RCC 7860 (cell line): ENCODE measurements at places on chromosomes 4 and X.

GRCh38 chrX:41389311-41389888 lies 55.4 kb downstream of the DDX3X start:
- DNase-seq: no peak

- no peak for DNase-seq
Observed at GRCh38 chrX:42900947-42901346, 123.0 kb upstream of the PPP1R2C start.

DNA sequence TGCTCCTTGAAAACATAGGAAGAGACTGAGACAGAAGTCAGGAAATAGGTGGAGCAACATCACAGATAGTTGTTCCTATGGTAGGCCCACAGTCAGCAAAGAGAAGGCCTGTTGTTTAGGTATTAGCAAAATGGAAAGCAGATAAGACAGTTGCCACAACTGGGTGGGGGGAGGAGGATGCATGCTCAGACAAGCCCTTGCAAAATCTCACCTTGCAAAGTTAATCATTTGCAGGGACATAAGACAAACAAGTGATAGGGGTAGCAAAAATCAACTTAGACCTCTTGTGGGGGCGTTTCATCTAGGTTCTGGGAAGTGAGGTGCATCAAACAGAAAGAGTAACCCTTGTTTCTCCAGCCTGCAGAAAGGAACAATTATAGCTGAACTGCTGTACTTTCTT lies 30.7 kb downstream of the SERPINA7 start:
- no peak for DNase-seq

DNA sequence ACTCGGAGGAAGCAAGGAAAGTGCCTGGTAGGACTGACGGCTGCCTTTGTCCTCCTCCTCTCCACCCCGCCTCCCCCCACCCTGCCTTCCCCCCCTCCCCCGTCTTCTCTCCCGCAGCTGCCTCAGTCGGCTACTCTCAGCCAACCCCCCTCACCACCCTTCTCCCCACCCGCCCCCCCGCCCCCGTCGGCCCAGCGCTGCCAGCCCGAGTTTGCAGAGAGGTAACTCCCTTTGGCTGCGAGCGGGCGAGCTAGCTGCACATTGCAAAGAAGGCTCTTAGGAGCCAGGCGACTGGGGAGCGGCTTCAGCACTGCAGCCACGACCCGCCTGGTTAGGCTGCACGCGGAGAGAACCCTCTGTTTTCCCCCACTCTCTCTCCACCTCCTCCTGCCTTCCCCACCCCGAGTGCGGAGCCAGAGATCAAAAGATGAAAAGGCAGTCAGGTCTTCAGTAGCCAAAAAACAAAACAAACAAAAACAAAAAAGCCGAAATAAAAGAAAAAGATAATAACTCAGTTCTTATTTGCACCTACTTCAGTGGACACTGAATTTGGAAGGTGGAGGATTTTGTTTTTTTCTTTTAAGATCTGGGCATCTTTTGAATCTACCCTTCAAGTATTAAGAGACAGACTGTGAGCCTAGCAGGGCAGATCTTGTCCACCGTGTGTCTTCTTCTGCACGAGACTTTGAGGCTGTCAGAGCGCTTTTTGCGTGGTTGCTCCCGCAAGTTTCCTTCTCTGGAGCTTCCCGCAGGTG lies 637 bp downstream of the AR start:
- no peak for DNase-seq

- no peak for DNase-seq
Observed at GRCh38 chr4:115334736-115335411, 221.5 kb upstream of the NDST4 start.

GRCh38 chr4:148954011-148954749 lies 512.0 kb upstream of the NR3C2 start:
- no peak for DNase-seq

GRCh38 chrX:135345107-135345589 lies 35.9 kb downstream of the ETDC start:
- DNase-seq: peak; percentile 5

DNA sequence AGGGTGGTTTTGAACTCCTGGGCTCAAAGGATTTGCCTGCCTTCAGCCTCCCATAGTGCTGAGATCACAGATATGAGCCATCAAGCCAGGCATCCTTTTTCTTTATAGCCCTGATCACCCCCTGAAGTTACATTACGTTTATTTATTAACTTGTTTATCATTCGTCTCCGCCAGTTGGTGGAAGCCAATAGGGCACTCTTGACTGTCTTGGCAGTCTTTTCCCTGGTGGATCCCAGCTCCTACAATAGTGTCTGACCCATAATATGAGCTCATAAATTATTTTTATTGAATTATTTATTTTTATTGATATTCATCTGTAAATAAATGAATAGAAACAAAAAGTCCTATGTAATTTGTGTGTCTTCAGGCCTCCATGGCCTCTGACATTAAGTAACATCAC lies 484.3 kb upstream of the FAT1 start:
- no peak for DNase-seq

GRCh38 chrX:72020788-72021187 lies 110.1 kb downstream of the NHSL2 start:
- no peak for DNase-seq

DNA sequence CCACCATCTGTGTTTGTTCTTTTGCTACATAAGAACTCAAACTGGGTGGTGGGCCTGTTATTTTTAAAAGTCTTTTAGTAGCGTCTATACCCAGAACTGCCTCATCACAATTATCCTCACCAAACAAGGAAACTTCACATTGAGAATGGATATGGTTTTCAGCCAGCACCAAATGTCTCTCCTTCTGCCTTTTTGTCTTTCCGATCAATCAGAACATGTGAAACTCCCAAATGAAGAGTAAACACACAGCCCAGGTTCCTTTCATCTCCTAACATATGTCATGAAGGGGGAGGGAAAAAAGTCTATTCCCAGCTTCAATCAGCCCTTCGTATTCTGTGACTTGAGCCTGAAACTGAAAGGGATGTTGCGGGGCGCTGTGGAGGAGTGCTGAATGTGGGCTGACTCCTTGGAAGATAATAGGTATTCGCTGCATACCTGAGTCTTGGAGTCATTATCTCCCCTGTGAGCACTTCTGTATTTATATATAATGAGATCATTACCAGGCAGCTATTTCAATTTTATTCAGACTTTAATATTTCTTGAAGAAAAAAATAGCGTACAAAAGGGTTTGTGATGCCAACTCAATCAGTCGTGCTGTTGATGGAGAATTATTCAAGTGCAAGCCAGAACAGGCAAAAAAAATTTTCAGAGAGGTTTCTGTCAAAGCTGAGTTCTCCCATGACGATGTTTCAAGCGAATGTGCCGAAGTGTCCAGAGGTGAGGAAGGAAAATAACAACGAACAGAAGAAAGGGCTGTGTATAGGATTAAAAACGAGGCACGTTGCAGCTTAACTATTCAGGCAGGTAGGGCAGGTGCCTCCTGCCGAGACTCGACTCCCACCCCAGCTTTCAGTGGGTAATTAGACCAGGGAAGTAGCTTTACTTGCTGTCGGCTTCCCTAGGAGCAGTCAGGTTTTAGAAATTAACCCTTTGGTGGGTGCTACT lies 163.9 kb upstream of the NOCT start:
- DNase-seq: peak; percentile 44

- DNase-seq: no peak
Observed at GRCh38 chrX:27241981-27242380, 221.2 kb downstream of the PPP4R3C start.

DNA sequence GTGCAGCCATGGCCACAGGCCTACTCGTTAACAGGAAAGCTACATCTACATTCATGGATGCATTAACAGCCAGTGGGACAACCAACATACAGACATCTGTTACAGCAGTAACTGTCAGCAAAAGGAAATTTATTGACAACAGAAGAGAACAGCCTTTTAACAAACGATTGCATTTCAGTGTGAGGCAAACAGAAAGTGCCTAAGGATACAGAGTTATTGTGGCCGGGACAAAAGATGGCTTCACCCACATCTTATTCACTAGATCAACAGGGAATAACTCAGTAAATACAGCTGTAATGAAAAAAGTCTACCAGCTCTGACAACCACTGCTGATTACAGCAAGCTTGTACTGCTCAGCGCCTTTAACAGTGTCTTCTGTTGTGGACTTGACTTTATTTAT lies 61.5 kb upstream of the TBL1X start:
- DNase-seq: no peak

- DNase-seq: no peak
Observed at GRCh38 chr4:72715299-72715698, 146.3 kb upstream of the ADAMTS3 start.

DNA sequence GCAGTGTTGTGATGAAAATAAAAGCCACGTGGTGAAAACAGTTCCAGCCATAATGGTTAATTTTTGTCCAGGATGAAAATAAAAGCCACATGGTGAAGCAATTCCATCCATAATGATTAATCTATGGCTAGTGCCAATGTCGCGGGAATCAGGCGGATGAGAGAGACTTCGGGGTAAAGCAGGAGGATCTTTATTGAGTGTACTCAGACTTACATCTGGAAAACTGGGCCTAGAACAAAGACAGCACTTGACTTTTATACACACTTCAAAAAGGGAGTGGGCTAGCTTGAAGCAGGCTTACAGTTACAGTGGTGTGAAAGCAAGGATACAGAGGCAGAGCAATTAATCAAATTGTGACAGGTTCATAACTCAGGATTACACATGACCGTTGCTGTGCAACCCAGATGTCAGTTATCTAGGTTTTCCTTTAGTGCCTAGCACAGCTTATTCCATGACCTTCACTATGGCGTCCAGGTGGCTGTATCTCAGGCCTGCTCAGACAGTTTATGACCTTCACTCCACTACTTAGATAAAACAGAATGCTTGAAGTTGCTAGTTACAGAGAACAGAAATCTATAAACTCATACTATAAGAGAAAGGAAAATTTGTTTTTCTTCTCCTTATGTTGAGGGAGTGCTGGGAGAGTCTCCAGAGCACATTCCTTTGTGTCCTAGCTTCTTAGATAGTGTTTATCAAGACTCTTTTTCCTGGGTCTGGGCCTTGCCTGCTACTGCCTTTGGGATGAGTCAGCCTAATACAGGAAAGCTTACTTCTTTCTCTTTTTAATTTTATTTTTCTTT lies 5.9 kb upstream of the PLA2G12A start:
- DNase-seq: no peak

- no peak for DNase-seq
Observed at GRCh38 chrX:139192386-139192961, 338.1 kb upstream of the F9 start.

DNA sequence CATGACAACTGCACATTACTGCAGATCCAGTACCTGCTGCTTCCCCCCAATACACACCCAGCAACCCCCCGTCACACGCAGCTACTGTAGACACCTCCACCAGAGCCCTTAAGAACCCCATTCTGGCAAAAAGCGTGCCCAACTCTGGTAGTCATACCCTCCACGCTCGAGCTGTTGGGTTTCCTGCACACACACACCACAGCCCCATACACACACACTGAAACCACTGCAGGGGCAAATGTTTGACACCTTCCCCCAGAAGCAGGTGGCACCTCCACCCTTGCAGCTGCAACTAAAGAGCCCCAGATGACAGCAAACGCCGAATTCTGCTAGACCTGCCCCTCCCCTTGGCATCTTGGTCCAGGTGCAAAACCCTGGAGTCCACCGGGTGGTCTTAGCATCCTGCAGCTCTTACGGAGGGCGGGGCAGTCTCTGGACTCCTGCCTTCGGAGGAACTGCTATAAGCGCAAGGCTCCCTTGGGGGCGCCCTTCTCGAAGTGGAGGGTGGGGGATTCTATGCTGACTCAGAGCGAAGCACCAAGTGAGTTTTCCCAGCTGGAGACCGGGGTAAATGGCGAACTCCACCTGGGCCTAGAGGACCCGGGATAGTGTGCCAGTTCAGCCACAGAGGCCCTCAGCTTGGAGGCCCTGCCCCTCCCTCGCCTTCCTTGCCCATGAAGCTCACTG lies 1.5 kb downstream of the FRMPD3 start:
- no peak for DNase-seq

DNA sequence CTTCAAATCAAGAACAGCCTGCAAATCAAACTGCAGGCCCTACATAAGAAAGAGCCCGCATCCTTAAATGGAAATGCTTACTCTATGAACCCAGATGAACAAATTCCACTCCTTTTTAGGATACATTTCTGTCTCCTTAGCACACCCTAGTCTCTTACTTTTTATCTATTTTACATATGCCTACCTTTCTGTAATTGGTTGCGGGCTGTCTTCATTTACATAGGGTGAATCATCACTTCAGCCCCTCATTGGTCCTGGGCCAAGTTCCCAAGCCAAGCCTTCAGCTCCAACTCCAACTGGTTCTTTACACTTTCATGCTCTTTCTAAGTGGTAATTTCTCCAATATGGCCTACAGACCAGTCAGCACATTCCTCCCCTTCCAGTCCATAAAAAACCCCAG lies 219.3 kb downstream of the TRAM1L1 start:
- DNase-seq: no peak

DNA sequence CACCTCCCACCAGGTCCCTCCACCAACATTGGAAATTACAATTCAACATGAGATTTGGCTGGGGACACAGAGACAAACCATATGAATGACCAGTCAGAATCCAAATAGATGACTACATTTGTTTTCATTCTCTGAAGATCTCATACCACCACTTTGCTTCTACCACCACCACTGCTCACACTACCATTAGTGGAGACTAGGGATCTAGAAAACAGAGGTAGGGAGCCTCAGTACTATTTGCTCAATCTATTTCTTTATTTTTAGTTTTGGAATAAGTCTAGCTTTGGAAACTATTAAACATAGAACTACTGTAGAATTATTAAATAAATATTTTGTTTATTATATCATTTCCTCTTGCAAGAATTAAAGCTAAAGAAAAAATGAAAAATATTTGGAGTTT lies 727.9 kb downstream of the CCSER1 start:
- DNase-seq: no peak

GRCh38 chrX:4762196-4762595 lies 1048.7 kb upstream of the PRKX start:
- DNase-seq: no peak

DNA sequence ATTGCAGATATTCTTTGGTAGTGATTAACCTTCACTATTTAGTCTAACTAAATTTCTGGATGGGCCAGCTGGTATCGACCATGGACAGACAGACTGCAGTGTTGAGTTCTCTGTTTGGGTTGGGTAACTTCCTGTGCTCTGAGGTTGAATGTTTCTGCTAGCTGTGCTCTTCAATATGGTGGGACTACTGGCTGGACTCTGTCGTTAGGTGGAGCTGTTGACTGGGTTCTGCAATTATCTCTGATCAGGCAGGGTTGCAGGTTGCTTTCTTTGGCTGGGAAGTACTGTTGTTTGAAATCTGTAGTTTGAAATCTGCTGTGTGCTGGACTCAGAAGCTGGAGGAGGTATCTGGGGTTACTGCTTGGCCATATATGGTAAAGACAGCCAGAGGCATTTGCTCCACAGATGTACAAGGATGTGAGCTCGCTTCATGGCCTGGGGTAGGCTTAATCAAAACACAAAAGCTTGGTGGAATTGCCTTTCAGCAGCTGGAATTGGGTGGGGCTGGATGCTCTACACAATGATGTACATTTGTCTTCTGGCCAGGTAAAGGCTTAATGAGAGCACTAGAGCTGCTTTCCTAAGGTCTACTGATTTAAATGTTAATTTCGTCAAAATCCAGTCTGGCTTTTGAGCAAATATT lies 1472.0 kb downstream of the FAM133A start:
- DNase-seq: no peak

DNA sequence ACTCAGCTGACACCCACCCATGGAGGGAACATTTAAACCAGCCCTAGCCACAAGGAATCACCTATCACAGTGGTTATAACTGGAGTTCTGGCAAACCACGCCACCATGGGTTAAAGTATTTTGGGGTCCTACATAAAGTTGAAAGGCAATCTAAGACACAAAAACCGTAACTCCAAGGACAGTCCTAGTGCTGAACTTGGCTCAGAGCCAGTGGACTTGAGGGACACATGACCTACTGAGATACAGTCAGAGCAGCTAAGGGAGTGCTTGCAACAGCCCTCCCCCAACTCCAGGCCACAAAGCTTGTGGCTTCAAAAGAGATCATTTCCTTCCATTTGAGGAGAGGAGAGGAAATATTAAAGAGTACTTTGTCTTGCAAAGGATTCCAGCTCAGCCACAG lies 300.5 kb downstream of the FGF13 start:
- no peak for DNase-seq
